Stimulated activated CD8-positive, alpha-beta memory T cell treated with anti-CD3 and anti-CD28 coated beads, Interleukin-2, amount 100 ng/mL, for 1 hour (primary cell): ENCODE measurements at places on chromosomes 6 and 20.

DNA sequence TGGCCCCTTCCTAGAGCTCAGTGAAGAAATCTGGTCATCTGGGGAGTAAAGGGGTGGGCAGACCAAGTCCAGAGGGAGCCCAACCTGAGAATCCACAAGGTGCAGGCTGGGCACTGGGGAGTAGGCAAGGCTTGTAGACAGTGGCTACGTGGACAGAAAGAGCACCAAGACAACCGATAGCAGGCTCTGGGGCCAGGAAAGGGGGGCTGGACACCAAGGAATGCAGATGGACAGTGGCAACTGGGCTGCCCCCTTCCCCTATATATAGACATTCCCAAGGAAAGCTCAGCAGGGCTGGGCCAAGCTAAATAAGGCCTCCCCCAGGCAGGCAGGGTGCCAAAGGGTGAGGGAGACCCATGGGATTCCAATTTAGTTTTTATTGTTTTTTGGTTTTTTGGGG lies 1.5 kb upstream of the TNNC2 start:
- DNase-seq: no peak

GRCh38 chr20:53828088-53828681 lies 234.5 kb upstream of the ZNF217 start:
- DNase-seq: no peak

GRCh38 chr20:19730706-19731105 lies 27.4 kb upstream of the RIN2 start:
- no peak for DNase-seq

DNA sequence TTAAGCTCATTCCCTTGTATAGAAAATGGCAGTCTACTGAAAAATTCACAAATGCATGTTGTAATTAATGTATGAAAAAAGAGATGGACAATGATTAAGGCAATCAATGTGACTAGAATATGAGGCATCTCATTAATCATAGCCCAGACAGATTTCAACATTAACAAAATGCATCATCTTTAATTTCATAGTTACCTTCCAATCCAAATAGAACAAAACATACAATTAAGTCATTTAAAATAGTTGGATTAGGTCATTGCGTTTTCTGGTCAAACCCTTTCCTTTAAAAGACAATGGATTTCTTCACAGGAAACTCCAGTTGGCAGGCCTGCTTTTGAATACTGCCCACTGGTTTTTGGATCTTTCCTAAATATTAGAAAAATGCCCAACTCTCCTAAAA lies 203.9 kb downstream of the HAO1 start:
- no peak for DNase-seq

GRCh38 chr20:9912858-9913434 lies 74.1 kb upstream of the PAK5 start:
- DNase-seq: no peak

GRCh38 chr6:117564681-117565080 lies 37.6 kb downstream of the GOPC start:
- DNase-seq: no peak

DNA sequence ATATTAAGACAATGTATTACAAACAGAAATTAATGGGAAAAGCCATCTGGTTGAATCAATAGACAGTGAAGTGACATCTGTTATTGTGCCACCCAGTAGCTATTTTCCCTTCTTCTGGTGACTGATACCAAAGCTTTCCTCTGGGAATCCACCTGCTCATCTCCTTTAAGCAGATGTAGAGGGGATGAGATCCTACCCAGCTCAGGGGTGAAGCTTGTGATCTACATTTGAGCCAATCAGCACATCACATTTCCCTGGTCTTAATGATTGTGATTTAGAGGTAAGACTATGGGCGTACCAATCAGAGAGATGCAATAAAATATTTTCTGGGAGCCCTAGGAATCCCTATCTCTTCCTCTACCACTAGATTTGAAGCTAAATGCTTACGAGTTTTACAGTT lies 782.9 kb downstream of the PTPRT start:
- DNase-seq: no peak

- no peak for DNase-seq
These were observed 149.8 kb upstream of the PRND start for GRCh38 chr20:4571759-4572531.

GRCh38 chr6:144283646-144284477 lies 1.3 kb upstream of the UTRN start:
- DNase-seq: no peak

- no peak for DNase-seq
These were observed 70.0 kb downstream of the CEBPB start for GRCh38 chr20:50260479-50261221.

- no peak for DNase-seq
These were observed 91.2 kb downstream of the JARID2 start for GRCh38 chr6:15336900-15337560.

DNA sequence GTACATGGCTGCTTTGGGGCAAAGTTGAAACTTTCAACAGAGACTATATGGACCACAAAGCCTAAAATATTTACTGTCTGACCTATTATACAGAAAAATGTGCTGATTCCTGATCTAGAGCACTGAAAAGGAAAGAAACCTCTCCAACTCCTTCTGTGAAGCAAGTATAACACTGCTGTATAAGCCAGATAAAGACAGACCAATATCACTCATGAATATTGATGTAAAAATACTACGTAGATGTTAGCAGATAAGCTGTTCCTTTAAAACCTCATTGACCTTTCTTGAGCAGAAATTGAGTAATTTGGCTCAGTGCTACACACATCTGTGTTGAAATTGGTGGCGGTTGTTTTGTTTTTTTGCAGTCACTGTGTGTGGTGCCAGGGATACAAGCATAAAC lies 69.9 kb upstream of the HDAC2 start:
- no peak for DNase-seq
